ENCODE measurements at places on chromosomes 2 and 18. TPM values are rescaled to one million over a fixed set of nuclear protein-coding genes. Genes with fewer than 3 reads are reported as not detected.

- no peak for DNase-seq
These were observed 63.9 kb upstream of the TUBA3E start for GRCh38 chr2:130261970-130262760.

GRCh38 chr2:151946899-151947812, 118.9 kb upstream of the ARL5A start:
- DNase-seq = peak; percentile 43

DNA sequence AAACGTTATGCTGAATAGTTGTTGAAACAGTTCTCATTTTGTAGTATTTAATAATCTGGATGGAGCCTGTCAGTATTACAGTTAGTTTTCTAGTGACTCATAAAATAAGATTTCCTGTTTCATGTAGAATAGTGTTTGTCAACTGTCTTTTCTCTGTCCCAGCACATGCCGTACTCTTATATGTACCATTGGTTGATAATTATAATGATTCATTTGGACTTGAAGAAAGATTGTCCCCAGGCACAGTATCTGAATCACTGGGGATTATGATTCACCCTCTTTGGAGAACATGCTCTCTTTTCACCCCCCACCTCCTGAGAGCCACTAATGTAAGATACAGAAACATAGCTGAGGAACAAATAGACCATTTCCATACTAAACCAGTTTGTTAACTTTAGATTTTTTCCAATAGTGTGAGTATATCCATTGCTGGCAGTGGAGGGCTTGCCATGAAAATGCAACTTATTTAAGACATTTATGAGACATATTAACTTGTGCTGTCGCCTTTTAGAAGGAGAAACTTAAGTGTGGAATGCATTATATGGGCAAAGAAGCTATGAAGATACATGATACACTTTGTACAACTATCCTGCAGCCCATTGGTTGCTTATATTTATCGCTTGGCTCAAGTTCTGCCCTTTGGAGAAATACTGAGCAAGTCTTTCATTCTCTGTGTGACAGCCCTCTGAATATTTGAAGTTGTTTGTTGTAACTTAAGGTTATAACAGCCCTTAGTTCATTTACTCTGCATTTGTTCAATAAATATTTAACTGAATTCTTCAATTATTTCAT, 12.4 kb downstream of the COPS8 start:
- no peak for DNase-seq

- peak; percentile 95 for DNase-seq
These were observed 1.8 kb upstream of the RNPEPL1 start for GRCh38 chr2:240566203-240567136.

The LYPD6B gene
- not detected for total RNA-seq

DNA sequence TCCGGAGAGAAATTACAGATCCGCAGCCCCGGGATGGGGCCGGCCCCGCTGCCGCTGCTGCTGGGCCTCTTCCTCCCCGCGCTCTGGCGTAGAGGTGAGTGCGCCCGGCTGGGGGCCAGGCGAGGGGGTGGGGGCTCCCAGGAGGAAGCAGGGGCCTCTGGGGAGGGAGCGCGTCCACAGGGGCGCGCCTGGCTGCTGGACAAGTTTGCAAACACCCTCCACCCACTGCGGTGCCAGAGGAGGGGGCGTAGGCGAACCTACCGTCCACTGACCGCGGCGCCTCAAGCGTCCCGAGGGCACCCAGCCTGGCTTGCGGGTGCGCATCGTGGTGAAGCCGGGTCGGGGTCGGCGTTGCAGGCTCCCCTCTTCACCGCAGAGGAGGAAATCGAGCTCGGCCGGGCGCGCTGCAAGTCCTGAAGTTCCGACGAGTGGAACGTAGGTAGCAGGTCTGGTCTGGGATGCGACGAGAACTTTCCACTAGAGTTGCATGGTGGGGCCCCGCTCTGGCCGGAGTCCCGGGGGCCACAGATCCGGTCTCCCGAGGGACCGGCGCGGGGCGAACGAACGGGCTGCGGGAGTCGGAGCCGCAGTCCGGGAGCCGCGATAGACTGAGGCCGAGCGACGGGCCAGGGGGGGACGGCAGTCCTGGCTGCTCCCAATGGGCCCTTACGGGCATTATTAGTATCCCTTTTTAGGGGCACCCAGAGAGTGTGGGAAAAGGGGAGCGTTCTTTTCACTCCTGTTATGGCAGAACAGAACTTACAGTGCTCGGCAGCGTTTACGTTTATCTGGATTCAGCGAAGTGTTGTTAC, 502 bp downstream of the MERTK start:
- DNase-seq = peak; percentile 56

- DNase-seq = peak; percentile 75
These were observed 40.1 kb downstream of the ODC1 start for GRCh38 chr2:10407841-10408648.

- DNase-seq = no peak
These were observed 40.6 kb downstream of the CFAP210 start for GRCh38 chr2:169653636-169654035.

DNA sequence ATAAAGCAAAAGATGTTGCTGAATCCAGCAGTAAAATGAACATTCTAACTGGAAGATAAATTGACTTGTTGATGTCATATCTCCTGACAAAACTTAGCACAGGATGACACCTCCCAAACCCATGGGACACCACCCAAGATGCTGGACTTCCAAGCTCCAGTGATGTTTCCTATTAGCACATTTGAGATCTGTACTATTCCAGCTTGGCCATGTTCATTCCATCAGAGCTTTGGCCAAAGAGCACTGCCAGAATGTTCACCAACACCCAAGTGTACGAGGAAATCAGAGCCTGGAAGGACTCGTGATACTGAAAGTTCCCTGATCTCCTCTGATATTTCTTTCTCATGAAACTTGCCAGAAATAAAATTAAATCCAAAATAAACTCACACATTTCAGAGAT, 44.7 kb downstream of the PID1 start:
- DNase-seq = peak; percentile 26

DNA sequence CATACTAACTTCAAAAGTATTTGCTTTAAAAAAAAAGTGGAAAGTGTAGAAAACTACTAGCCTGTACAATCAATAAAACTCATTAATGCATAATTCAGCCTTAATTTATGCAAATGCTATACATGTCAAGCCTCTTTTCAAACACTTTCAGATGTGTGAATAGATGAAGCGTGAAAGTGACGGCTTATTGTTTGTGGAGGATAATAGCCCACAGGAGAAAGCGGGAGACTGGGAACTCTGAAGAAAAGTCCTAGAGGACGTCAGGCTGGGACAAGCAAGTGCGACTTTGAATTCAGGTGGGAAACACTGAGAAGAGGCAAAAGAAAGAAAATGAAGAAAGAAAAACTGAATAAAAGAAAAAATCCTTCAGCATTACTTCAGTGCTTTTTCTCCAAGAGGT, 108.5 kb downstream of the STK39 start:
- no peak for DNase-seq

GRCh38 chr2:39411181-39411944, 25.7 kb downstream of the MAP4K3 start:
- no peak for DNase-seq

Measured in left cardiac atrium (tissue), 4 donors.